Esophagus muscularis mucosa (tissue), 4 donors: ENCODE measurements at places on chromosomes 11 and 22.
A peak's percentile ranks its signal among the peaks of the same experiment; 100 is the strongest.

DNA sequence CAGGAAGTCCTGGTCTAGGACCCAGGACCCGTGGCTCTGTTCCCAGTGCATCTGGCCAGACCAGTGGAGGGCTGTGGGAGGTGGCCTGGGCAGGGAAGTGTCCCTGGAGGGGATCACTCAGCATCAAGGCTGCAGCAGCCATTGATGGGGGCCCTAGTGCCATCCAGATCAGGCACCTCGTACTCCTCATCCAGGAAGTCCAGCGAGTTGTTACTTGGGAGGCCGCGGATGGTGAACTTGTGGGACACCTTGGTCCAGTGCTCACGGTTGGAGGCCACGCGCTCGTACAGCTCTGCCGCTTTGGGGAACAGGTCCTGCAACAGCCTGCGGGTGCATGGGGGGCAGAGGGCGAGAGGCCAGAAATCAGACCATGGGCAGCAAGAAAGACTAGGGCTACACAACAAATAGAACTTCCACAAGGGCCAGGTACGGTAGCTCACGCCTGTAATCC, 96.9 kb downstream of the PDE2A start:
- H3K4me3 ChIP-seq: no peak overlapping the region
- H3K27me3 ChIP-seq: no peaks in the 10 kb centered on the region
- H3K36me3 ChIP-seq: peaks cover 65% of the 10 kb centered on the region
- no peak for DNase-seq
- no peak overlapping the region for H3K27ac ChIP-seq
- H3K4me1 ChIP-seq: no peaks in the 10 kb centered on the region

GRCh38 chr22:44628835-44629234, 73.2 kb upstream of the PRR5 start:
- no peaks in the 10 kb centered on the region for H3K36me3 ChIP-seq
- no peak overlapping the region for H3K27ac ChIP-seq
- H3K4me3 ChIP-seq: no peak overlapping the region
- no peaks in the 10 kb centered on the region for H3K27me3 ChIP-seq

DNA sequence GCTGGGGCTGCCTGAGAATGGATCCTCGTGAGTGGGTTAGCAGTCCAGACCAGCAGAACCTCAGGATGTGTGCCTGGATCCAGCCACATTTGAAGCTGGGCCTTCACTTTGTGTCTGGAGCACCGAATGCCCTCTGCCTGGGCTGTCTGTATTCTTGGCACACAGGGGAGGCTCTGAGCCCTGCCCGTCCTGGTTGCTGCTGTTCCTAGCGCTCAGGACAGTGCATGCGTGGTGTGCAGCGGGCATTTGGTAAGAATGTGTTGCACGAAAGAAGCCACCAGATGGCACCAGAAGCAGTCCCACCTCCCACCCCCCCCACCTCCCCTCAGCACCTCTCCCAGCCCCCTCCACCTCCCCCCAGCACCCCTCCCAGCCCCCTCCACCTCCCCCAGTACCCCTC, 4.1 kb upstream of the MAPK11 start:
- H3K27ac ChIP-seq: no peak overlapping the region
- H3K27me3 ChIP-seq: no peaks in the 10 kb centered on the region
- peaks cover 45% of the 10 kb centered on the region for H3K36me3 ChIP-seq
- DNase-seq: no peak
- H3K4me1 ChIP-seq: peaks cover 47% of the 10 kb centered on the region

- H3K27me3 ChIP-seq: no peaks in the 10 kb centered on the region
- no peak overlapping the region for H3K4me3 ChIP-seq
- no peak overlapping the region for H3K27ac ChIP-seq
Measured at GRCh38 chr11:95698676-95699557, 90.7 kb downstream of the FAM76B start.

DNA sequence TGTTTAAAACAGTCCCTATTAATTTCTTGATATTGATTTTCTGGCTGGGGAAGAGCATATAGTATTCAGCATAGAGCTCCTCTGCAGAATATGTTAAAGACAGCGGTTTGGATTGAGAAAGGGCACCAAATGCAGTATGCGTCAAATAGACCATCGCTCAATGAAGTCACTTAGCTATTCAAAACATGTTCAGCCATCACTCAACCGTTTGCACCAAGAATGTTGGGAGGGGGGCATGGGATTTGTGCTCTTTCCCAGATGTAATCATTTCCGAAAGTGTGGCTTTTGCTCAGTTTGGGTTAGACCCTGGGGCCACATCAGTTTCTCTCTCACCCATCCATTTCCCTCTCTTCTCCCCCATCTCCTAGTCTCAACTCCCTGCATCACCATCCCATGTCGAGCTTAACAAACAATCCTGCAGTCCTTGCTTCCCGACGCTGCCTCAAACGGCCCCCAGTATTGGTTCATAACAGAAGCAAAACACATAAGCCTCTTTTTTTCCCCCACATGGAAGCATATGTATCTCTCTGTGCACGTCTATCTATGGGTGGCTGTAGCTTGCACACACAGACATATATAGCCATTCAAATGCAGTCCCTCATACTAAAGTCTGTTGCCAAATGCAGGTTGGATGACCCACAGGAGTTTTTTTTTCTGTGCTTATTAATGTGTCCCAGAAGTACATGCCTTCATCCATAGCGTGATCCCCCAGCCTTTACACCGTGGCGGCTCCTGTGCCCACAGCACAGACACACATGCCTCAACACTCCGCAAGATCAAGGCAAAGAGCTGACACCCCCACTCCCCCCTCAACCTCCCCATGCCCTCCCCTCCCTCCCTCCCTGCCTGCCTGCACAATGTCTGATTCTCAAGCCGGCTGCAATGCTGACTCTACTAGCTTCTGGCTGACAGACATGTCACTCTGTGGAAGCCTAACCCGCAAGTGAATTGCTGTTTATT, 2.6 kb downstream of the CACNG2 start:
- H3K36me3 ChIP-seq: no peaks in the 10 kb centered on the region
- H3K4me1 ChIP-seq: peaks cover 5% of the 10 kb centered on the region
- H3K4me3 ChIP-seq: no peak overlapping the region

DNA sequence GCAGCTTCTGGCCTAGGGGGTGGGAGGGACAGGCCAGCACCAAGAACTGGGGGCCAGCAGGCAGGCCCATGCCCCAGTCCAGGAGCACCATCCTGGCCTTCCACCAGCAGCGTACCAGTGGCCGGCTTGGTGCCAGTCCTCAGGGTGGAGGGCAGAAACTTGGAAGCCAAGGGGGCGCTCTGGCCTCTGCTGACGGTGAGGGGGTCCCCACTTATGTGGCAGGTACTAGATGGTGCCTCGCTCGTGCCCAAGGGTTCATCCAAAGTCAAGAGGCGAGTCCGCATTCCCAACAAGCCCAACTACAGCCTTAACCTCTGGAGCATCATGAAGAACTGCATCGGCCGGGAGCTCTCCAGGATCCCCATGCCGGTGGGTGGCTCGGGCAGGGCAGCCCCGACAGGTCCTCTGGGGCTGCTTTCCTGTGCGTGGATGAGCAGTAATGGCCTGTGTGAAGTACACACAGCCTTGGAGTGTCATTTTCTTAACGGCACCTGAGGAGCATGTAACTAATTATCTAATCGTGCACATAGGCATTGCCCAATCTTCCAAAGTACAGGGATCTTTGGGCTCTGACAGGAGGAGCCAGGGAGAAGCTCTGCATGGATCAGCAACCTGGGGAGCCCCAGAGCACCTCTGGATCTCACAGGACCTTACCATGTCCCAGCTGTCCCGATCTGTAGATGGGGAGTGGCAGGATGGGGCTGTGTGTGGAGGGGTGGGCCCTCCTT, 79.1 kb downstream of the MORC2 start:
- no peak for DNase-seq
- no peaks in the 10 kb centered on the region for H3K27me3 ChIP-seq
- no peak overlapping the region for H3K4me3 ChIP-seq

- H3K4me3 ChIP-seq: no peak overlapping the region
- no peaks in the 10 kb centered on the region for H3K36me3 ChIP-seq
- no peak overlapping the region for H3K27ac ChIP-seq
- no peaks in the 10 kb centered on the region for H3K27me3 ChIP-seq
- DNase-seq: no peak
Measured at GRCh38 chr11:6666302-6667183, 10.9 kb upstream of the DCHS1 start.

DNA sequence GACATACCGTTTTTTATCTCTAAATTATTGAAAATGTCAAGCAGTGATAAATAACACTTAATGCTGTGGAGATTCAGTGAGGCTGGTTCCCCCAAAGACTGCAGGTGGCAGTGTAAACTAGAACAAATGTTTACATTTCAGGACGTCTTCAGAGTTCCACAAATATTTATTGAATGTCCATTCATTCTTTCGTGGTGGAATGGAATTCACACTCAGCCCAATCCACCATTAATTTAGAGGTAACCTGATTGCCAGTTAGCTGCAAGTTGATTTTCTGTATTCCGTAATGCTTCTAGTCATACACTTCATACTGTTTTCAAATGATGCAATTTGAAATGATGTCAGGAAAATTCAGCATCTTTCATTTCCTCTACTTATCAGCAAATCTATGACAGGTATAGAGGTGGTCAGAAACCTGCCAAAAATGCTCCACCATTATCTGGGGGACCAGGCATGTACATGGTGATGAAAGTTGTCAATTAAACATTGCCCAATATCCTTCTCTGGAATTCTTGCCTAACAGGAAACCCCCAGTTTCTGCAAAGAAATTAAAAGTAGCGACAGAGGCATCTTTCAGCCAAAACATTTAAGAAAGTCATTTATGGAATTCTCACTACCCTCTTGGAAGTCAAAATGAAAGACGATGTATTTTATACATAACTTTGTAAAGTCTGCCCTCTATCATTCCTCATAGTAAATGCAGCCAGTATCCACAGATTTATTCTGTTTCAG, 94.3 kb upstream of the BMAL1 start:
- H3K27ac ChIP-seq: no peak overlapping the region
- H3K4me1 ChIP-seq: peaks cover 9% of the 10 kb centered on the region
- H3K36me3 ChIP-seq: no peaks in the 10 kb centered on the region
- H3K4me3 ChIP-seq: no peak overlapping the region
- H3K27me3 ChIP-seq: no peaks in the 10 kb centered on the region
- DNase-seq: no peak

- H3K27me3 ChIP-seq: no peaks in the 10 kb centered on the region
- H3K4me1 ChIP-seq: peaks cover 25% of the 10 kb centered on the region
- peaks cover 78% of the 10 kb centered on the region for H3K36me3 ChIP-seq
Measured at GRCh38 chr11:20041499-20041898, 118.8 kb downstream of the DBX1 start.

- DNase-seq: no peak
- H3K4me3 ChIP-seq: peak overlapping the region; percentile 50
- no peak overlapping the region for H3K27ac ChIP-seq
- peaks cover 28% of the 10 kb centered on the region for H3K4me1 ChIP-seq
- peaks cover 31% of the 10 kb centered on the region for H3K36me3 ChIP-seq
Measured at GRCh38 chr22:23837911-23838680, 710 bp downstream of the DERL3 start.

- H3K36me3 ChIP-seq: no peaks in the 10 kb centered on the region
- H3K27ac ChIP-seq: peak overlapping the region; percentile 85
Measured at GRCh38 chr11:35363854-35364780, 55.2 kb downstream of the SLC1A2 start.

DNA sequence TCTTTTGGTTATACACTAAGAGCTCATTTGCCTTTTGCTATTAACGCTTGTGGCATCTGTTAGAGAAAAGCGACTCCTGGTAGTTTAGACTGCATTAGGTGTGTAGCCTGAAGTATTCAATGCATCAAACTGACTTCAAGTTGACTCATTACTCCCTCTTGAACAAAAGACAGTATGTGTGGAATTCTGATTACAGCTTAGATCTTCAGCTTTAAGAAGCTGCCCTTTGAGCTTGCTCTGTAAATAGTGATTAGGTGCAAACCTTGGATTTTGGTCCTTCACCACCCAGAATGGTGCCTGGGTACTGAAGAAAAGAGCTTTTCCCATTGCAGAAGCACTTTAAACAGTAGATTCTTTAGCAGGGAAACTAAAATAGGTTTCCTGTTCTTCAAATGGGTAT, 62.1 kb downstream of the FAT3 start:
- H3K4me1 ChIP-seq: peaks cover 8% of the 10 kb centered on the region
- no peak overlapping the region for H3K4me3 ChIP-seq
- H3K27ac ChIP-seq: no peak overlapping the region
- DNase-seq: peak; percentile 17
- H3K36me3 ChIP-seq: no peaks in the 10 kb centered on the region
- H3K27me3 ChIP-seq: no peaks in the 10 kb centered on the region

DNA sequence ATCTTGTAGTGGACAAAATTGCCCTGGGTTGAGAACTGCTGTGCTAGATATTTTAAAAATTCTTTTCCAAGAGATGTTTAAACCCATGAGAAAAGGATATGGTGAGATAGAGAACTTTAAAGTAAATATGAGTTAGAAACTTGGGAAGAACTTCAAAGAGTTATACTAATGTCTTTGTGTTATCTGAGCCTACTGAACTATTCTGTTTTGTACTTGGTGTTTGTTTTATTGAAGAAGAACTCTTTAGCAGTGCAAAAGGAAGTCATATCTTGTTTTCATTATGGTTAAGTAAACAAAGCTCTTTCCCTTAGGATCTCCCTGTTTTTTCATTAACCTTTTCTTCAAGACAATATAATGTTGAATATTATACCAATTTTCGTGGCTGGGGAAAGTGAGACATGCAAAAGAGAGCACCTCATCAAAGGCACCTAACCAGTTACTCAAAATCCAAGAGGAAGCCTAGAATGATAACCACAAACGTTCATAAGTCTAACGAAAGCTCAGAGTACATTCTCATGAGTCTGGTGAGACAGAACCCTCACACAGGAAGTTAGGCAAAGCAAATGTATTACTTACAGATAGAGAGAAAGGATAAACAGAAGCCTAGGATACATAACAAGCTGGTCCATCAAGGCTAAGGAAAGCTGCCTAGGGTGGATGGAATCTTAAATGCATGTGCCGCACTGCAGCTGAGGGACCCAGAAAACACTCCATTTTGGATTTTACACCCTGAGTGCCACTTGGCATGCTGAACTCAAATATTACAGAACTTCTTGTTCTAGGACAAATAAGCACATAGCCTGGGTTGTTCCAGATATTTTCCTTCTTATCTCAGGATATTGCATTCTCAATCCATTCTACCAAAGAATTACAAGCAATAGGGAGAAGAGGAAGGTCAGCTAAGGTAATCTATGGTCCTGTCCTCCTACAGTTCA, 112.5 kb upstream of the ANO3 start:
- no peaks in the 10 kb centered on the region for H3K36me3 ChIP-seq
- no peaks in the 10 kb centered on the region for H3K4me1 ChIP-seq
- DNase-seq: no peak
- no peak overlapping the region for H3K4me3 ChIP-seq
- H3K27me3 ChIP-seq: no peaks in the 10 kb centered on the region

DNA sequence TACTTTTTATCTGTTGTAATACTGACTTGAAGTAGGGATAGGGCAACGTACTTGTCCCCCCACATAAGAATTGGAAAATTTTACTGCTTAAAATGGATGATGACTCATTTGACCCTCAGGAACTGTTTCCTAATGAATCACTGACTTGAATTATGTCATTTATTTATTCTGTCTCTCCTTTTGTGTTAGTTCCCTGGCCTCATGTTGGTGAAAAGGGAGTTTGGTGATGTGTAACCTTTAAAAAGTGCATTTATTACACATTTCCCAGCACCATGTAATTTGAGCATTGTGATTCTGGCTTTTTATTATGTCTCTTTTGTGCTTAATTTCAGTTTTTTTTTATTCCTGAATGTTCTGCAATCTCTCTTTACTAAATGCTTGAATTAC, 20.3 kb upstream of the PGM2L1 start:
- peak overlapping the region; percentile 30 for H3K27ac ChIP-seq
- H3K36me3 ChIP-seq: no peaks in the 10 kb centered on the region
- no peak for DNase-seq
- no peaks in the 10 kb centered on the region for H3K27me3 ChIP-seq
- H3K4me3 ChIP-seq: no peak overlapping the region
